ENCODE measurements at places on chromosomes 3 and 15. TPM values are rescaled to one million over a fixed set of nuclear protein-coding genes. Genes with fewer than 3 reads are reported as not detected.
A peak's percentile ranks its signal among the peaks of the same experiment; 100 is the strongest.

The REC114 gene
- polyA plus RNA-seq: not detected

The SNTN gene
- not detected for polyA plus RNA-seq

The CCNDBP1 gene
- 196 TPM for polyA plus RNA-seq

The CYP8B1 gene
- polyA plus RNA-seq: not detected

The CCR4 gene
- not detected for polyA plus RNA-seq

DNA sequence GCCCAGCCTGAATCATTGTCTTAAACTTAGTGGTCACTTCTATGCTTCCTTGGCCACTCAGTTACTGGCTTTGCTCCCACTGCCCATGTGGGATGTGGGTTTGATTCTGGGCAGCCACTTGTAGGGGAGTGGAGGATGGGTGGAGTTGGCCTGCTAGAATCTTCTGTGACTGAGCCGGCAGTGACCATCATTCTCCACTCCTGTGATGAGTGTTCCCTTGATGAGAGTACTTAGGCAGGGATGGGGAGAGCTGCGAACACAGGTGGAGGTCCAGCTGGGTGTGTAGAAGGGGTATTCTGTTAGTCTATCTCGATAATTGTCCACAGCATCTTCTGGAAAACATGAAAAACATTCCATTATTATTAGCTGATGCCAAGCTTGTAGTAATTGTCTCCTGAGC is 8.0 kb downstream of the TM6SF1 start:
- no peaks in the 10 kb centered on the region for H3K27me3 ChIP-seq
- H3K4me1 ChIP-seq: peaks cover 2% of the 10 kb centered on the region
- no peak for DNase-seq

DNA sequence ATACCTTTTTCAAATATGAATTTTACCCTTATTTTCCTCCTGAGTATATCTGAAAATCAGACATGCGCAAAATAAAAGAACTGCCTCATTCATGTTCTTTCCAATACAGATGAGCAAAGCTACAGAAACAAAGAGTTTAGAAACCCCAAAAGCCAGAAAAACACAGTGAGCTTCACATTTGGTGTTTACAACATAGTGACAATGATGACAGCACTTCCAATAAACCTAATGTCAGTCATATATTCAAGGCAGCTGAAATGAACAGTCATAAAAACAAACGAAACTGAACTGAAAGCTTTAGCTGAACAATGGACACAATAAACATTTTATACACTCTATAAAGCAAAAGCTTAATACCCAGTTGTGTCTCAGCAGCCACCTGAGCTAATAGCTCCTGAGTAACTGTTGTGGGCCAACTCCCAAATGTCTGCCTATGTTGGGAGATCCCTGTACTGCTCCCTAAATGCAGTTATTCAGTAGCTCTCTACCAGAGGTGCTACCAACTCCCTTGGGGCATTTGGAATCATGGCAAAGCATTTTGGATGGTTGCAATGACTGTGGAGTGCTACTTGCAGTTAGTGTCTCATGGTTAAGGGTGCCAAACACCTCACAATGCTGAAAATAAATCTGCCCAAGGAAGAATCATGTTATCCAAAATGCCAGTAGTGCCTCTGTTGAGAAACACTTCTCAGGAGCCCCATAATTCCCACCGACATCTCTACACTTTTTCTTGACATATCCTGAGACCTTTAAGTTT is 131.5 kb downstream of the TGFBR2 start:
- no peaks in the 10 kb centered on the region for H3K27me3 ChIP-seq
- H3K36me3 ChIP-seq: no peaks in the 10 kb centered on the region
- DNase-seq: no peak
- no peaks in the 10 kb centered on the region for H3K4me1 ChIP-seq

DNA sequence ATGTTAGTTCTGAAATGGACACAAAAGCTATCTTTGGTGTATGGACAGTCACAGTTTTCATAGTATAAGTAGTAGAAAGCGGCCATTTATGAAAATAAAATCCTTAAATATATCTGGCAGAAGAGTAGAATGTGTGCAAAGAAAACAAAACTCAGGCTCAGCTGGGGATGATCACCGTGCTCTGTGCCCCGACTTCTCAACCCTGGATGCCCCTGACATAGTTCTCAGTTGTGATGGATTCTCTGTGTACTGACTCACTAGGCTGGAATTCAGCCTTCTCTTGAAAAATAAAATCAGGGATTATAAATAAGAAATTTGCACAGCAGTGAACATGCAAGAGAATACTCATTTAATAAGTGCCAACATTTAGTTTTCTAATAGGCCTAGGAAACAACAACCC is 925.1 kb upstream of the NR2F2 start:
- H3K4me3 ChIP-seq: no peak overlapping the region
- DNase-seq: no peak
- no peaks in the 10 kb centered on the region for H3K27me3 ChIP-seq
- no peaks in the 10 kb centered on the region for H3K36me3 ChIP-seq

- DNase-seq: no peak
- peaks cover 67% of the 10 kb centered on the region for H3K36me3 ChIP-seq
- H3K4me1 ChIP-seq: peaks cover 27% of the 10 kb centered on the region
- peak overlapping the region; percentile 51 for H3K27ac ChIP-seq
These were observed 5.2 kb downstream of the ANAPC13 start for GRCh38 chr3:134480546-134480945.

GRCh38 chr3:13005301-13005700 is 67.9 kb downstream of the IQSEC1 start:
- no peak for DNase-seq
- H3K27ac ChIP-seq: peak overlapping the region; percentile 79
- no peak overlapping the region for H3K4me3 ChIP-seq
- peaks cover 99% of the 10 kb centered on the region for H3K4me1 ChIP-seq

Measured in CD14-positive monocyte (primary cell).